ENCODE measurements at places on chromosomes 16 and 17. TPM values are rescaled to one million over a fixed set of nuclear protein-coding genes. Genes with fewer than 3 reads are reported as not detected.

DNA sequence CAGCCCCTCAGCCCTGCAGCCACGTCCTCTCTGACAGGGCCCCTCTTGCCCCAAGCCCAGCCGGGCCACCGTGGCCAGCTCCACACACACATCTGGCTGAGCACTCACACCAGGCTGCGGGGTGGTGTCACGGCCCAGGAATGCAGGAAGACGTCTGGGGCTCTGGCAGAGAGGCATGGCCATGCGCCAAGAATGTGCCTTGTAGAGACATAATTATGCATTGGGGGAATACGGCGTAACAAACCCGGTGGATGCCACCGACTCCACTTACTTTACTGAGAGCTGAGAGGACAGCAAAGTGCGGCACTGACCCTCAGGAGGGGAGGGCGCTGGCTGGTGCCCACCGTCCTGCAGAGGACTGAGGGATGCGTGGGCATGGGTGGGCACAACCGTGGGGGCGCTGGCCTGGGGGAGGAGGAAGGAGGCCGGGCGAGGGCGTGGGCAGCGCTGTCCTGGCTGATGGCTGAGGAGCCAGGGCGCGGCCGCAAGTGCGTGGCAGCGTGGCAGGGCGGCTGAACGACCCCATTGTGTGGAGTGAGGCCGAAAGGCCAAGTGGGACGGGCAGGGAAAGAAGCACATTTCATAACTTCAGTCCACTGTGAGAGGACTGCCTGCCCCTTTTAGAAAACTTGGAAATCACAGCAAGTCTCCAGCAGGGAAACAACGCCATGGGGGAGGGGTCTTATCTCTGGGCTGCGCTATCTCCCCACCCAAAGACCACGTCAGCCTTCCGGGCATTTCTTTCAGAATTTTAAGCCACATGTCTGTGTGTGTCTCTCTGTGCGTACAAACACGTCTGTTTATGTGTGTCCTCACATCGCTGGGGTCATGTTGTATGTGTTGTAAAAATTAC lies 30.6 kb downstream of the METRNL start:
- DNase-seq, result no peak

Gene KRTAP2-2
- not detected for total RNA-seq

- no peak for DNase-seq
These were observed 1.0 kb downstream of the LYRM1 start for GRCh38 chr16:20901436-20902112.

Gene PABPN1L
- total RNA-seq, result not detected

DNA sequence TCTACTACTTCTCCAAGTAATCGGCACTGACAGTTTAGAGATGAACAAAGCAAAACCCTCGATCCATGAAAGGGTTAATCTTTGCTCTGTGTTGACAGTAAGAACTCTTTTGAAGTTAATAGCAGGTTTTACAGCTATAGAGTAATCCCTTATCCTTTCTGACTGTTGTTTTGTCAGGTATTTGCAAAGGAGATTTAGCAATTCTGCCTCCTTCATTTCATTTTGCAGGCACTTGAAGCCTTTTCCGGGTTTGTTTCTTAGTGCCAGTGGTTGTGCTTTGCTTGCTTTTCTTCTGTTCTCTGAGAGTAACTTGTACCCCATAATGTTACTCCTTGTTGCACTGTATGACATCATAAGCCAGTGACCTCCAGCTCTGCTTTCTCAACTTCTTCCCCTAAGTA lies 64.5 kb downstream of the TANGO6 start:
- DNase-seq, result no peak

DNA sequence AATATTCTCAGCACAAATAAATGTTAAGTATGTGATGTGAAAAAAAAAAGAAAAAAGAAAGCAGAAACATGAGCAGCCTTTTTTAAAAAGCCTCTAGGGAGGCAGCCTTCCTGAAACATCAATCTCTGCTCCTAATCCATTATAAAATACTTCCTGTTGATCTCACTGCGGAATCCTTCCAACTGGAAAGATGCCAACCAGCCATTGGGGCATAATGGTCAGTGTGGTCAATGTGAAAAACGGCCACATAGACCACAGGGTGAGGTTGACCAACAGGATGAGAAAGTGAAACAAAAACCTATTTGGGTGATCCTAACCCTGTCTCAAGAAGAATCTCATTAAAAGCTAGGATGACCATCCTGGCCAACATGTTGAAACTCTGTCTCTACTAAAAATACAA lies 26.1 kb upstream of the ABCA8 start:
- no peak for DNase-seq

Gene NOD2
- total RNA-seq, result 3.9 TPM

Gene ZNF652
- 2.8 TPM for total RNA-seq

DNA sequence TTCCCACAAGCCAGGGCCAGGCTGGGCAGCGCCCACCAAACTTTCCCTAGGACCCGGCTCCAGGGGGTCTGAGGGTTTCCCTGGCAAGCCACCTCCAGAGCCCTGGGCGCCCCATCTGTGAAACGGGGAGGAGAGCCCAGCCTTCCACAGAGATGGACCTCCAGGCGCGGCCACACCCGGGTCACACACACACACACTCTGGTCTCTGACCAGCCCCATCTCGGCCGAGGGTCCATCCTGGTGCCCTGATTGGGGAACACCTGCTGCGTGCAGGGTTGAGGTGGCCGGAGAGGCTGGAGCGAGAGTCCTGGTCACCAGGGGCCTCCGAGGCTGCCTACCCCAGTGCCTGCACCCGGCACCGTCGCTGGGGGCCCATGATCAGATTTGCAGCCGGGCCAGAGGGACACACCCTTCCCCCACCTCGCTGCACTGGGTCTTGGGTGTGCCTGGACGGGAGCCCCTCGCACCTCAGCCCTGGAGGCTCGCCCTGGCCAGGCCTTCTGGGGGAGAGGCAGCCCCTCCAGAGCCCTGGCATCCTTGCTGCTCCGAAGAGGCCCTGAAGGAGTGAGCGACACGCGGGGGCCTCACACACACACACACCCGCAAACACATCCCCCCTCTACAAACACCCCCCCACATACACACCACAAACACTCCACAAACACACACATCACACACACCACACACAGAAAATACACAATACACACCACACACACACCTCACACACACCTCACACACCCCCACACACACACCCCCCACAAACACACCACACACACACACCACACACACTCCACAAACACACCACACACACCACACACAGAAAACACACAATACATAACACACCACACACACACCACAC lies 29.7 kb downstream of the SLC25A10 start:
- no peak for DNase-seq

Gene CD300LG
- not detected for total RNA-seq

DNA sequence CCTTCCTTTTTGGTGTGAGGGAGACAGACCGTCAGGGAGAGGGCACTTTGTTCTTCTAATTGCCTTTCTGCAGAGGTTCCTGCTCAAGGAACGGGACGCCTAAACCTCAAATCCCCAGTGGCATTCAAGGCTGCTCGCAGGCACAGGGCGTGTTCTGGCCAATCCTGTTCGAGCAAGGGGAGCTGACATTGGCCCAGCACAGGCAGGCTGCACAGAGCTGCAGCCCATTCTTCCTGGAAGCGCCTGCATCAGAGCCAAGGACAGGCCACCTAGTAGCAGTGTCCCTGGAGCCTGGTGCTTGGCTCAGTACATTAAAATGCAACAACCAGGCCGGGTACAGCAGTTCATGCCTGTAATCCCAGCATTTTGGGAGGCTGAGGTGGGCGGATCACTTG lies 72.2 kb upstream of the CREBBP start:
- DNase-seq, result no peak

Gene HS3ST3A1
- not detected for total RNA-seq

Gene HBM
- total RNA-seq, result not detected

Gene PARD6A
- total RNA-seq, result 12.5 TPM

Gene GPR142
- not detected for total RNA-seq

GRCh38 chr16:19898924-19899604 lies 14.4 kb upstream of the GPRC5B start:
- DNase-seq, result no peak

GRCh38 chr16:85858984-85859817 lies 39.8 kb upstream of the IRF8 start:
- DNase-seq, result no peak

Gene SOX15
- 0.38 TPM for total RNA-seq
